ENCODE measurements at places on chromosomes 1 and 21.

- H3K36me3 ChIP-seq = no peaks in the 10 kb centered on the region
- no peak within 1 kb of the TSS for H3K27ac ChIP-seq
- H3K4me1 ChIP-seq = peaks cover 8% of the 10 kb centered on the region
- peak within 1 kb of the TSS; percentile 13 for H3K4me3 ChIP-seq
- DNase-seq = no peak
Measured at GRCh38 chr1:215082532-215083382, at the start of gene KCNK2. KCNK2 (plus strand) TSS chr1:215082737; CDS start chr1:215083386, 649 bp downstream.

GRCh38 chr1:74964508-74965102 lies 169.6 kb upstream of the LHX8 start:
- H3K4me1 ChIP-seq = no peaks in the 10 kb centered on the region

- DNase-seq = no peak
- no peak overlapping the region for H3K4me3 ChIP-seq
- H3K27ac ChIP-seq = no peak overlapping the region
- no peaks in the 10 kb centered on the region for H3K27me3 ChIP-seq
- no peaks in the 10 kb centered on the region for H3K36me3 ChIP-seq
- H3K4me1 ChIP-seq = no peaks in the 10 kb centered on the region
Measured at GRCh38 chr1:54112027-54112426, 40.8 kb downstream of the CDCP2 start.

GRCh38 chr1:209412036-209412435 lies 171.5 kb upstream of the CAMK1G start:
- H3K27ac ChIP-seq = no peak overlapping the region
- H3K27me3 ChIP-seq = peaks cover 45% of the 10 kb centered on the region
- H3K4me1 ChIP-seq = no peaks in the 10 kb centered on the region
- no peak overlapping the region for H3K4me3 ChIP-seq
- no peak for DNase-seq

DNA sequence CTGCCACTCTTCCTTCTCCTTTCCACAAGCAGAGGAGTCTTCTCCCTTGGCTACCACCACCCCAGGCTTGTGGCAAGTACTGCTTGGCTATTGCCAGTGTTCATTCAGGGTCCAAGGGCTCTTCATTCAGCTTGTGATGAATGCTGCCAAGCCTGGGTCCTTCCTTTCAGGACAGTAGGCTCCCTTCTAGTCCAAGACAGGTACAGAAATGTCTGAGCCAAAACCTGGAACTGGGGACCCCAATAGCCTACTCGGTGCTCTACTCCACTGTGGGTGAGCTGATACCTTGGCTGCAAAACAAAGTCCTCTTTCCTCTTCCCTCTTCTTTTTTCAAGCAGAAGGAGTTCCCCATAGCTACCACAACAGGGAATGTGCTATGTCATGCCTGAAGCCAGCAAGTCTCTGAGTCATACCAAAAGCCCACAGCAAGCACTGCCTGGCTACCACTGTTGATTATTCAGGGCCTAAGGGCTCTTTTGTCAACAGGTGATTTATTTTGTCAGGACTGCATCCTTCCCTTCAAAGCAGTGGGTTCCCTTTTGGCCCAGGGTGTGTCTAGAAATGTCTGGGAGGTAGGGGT lies 268.9 kb downstream of the HHAT start:
- no peak overlapping the region for H3K4me3 ChIP-seq
- DNase-seq = no peak
- H3K27me3 ChIP-seq = no peaks in the 10 kb centered on the region

- no peak for DNase-seq
- peak overlapping the region; percentile 81 for H3K4me3 ChIP-seq
- peaks cover 32% of the 10 kb centered on the region for H3K36me3 ChIP-seq
Measured at GRCh38 chr1:151837884-151838221, 1.8 kb downstream of the C2CD4D start.

DNA sequence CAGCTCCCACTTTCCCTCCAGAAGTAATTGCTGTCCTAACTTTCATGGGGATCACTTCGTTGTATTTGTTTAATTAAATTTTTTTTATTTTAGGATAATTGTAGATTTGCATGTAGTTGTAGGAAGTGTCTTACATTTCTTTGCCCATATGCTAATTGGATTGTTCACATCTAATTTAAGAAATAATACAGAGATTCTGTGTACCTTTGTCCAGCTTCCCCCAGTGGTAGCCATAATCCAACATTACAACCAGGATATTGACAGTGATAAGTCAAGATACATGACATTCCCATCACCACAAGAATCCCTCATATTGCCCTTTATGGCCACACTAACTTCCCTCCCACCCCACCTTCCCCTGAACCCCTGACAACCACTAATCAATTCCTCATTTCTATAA lies 136.6 kb downstream of the PRDM2 start:
- DNase-seq = no peak
- H3K27ac ChIP-seq = no peak overlapping the region
- no peak overlapping the region for H3K4me3 ChIP-seq
- H3K36me3 ChIP-seq = no peaks in the 10 kb centered on the region
- peaks cover 19% of the 10 kb centered on the region for H3K27me3 ChIP-seq

GRCh38 chr1:148264374-148265276 lies 112.5 kb upstream of the NBPF11 start:
- peak overlapping the region; percentile 80 for H3K4me3 ChIP-seq
- DNase-seq = no peak
- no peaks in the 10 kb centered on the region for H3K36me3 ChIP-seq
- H3K4me1 ChIP-seq = peaks cover 23% of the 10 kb centered on the region
- no peaks in the 10 kb centered on the region for H3K27me3 ChIP-seq

DNA sequence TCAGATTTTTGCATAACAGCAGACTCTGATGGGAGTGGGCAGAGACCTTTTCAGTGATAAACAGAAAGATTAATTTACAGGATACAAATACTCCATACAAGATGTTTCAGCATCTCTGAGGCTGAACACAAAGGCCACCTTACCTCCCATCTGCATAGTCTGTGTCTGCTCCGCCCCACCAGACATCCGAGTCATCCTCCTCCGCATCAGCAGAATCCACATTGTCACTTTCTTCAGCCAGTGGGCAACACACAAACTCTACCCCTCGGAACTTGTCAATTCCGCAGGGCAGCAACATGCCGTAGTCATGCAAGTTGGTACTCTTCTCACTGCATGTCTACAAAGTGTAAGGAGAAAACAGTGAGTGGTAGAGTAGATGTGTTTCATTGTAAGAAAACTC lies 119.7 kb downstream of the APP start:
- H3K27ac ChIP-seq = peak overlapping the region; percentile 3
- H3K27me3 ChIP-seq = no peaks in the 10 kb centered on the region
- peaks cover 62% of the 10 kb centered on the region for H3K36me3 ChIP-seq
- DNase-seq = no peak
- peaks cover 4% of the 10 kb centered on the region for H3K4me1 ChIP-seq

- H3K36me3 ChIP-seq = peaks cover 19% of the 10 kb centered on the region
- no peaks in the 10 kb centered on the region for H3K27me3 ChIP-seq
- DNase-seq = no peak
- peak overlapping the region; percentile 26 for H3K27ac ChIP-seq
Measured at GRCh38 chr1:19068639-19069276, 112.3 kb upstream of the IFFO2 start.

GRCh38 chr1:78726686-78727085 lies 77.1 kb downstream of the IFI44 start:
- no peak overlapping the region for H3K27ac ChIP-seq
- H3K4me1 ChIP-seq = no peaks in the 10 kb centered on the region
- H3K4me3 ChIP-seq = no peak overlapping the region
- H3K27me3 ChIP-seq = no peaks in the 10 kb centered on the region
- no peak for DNase-seq
- H3K36me3 ChIP-seq = no peaks in the 10 kb centered on the region

- H3K36me3 ChIP-seq = no peaks in the 10 kb centered on the region
- H3K4me3 ChIP-seq = no peak overlapping the region
- H3K4me1 ChIP-seq = peaks cover 6% of the 10 kb centered on the region
- H3K27ac ChIP-seq = no peak overlapping the region
Measured at GRCh38 chr1:85315789-85316188, 39.4 kb upstream of the BCL10 start.

GRCh38 chr1:21337928-21338572 lies 47.8 kb upstream of the ECE1 start:
- no peak for DNase-seq
- H3K36me3 ChIP-seq = peaks cover 76% of the 10 kb centered on the region
- no peaks in the 10 kb centered on the region for H3K27me3 ChIP-seq
- peaks cover 96% of the 10 kb centered on the region for H3K4me1 ChIP-seq
- no peak overlapping the region for H3K4me3 ChIP-seq
- H3K27ac ChIP-seq = peak overlapping the region; percentile 80
